Head of caudate nucleus (tissue), 42 donors: ENCODE measurements at places on chromosomes 2 and 18.

DNA sequence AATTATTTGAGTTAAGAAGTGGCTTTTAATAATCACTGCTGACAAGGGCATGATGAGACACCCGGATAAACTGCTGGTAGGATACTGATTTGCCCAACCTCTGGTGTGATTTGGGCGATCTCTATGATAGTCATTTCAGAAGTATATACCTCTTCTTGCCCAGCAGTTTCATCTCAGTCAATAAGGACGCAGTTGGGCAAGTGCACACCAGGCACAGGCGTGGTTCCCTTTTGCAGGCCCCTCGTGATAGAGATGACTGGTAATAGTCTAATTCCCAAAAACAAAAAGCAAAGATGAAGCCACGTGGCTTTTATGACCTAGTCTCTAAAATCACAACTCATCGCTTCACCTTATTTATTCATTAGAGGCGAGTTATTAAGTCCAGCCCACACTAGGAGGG is 246.4 kb downstream of the PRKCE start:
- no peak for DNase-seq

DNA sequence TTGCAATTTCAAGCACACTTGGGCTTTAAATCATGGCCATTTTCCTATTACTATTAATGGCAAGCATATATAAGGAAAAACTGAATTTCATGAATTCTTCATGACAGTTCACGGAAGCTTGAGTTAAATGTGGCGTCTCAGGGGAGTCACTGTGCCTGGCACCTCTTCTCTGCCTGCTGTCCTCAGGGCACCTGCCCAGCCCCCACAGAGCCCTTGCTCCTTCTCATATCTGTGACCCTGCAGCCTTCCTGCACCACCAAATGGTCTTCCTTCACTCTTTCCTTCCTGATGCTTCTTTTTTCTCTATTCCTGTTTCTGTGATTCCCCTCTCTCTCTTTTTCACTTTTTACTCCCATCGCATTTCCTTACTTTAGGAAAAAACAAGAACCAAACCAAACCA is 35.4 kb downstream of the LAMA3 start:
- no peak for DNase-seq

DNA sequence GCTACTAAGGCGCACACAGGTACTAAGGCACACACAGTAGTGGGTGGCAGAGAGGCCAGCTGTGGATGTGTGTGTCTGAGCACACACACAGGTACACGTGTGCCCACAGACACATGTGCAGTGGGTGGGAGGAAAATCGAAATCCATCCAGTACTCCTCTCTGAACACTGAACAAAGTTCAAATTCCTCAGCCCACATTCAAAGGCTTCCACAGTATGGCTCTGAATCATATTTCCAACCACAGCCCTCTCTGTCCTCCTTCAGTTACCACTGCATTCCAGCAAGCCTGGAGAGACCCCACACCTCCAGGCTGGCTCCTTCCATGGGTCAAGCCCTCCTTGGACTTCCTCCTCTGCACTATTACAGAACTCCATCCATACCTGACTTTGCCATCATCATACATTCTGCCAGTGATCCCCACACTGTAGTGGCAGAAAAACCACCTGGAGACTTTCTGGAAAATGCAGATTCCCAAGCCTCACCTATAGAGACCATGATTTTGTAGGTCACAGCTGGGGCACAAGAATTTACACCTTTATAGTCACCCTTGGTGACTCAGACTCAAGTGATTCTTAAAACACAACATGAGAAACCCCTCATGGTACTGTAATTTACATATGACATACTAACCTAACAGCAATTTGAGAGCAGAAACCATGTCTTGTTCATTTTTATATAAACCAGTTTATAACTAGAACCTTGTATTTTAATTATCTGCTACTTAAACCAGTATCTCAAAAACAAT is 31.4 kb downstream of the EPG5 start:
- DNase-seq: no peak

GRCh38 chr2:8584174-8585066 is 97.4 kb upstream of the ID2 start:
- no peak for DNase-seq

- DNase-seq: peak; percentile 66
Observed at GRCh38 chr2:71453404-71454220, at the start of gene DYSF. Gene DYSF (plus strand): TSS chr2:71453561.

- no peak for DNase-seq
Observed at GRCh38 chr18:845152-845819, 33.2 kb upstream of the YES1 start.

- no peak for DNase-seq
Observed at GRCh38 chr2:26718949-26719686, 26.6 kb downstream of the KCNK3 start.

- no peak for DNase-seq
Observed at GRCh38 chr2:215365184-215365658, 53.4 kb downstream of the ATIC start.

DNA sequence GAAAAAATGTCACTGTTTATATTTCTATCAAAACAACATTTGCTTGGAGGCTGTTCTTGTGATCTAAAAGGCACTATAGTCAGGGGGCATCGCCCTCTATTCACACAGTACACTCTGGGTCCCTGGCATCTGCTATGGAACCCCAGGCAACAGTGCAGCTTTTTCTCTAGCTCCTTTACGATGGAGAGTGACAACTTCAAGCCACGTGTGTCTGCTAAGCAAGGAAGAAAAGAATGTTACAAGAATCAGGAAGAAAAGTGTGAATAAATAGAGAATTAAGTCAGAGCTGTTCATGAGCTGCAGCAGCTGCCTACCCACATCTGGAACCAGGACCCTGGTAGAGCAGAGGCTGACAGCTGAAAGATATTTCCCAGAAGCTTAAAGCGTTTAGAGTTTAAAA is 11.2 kb downstream of the RND3 start:
- DNase-seq: no peak

GRCh38 chr2:208386541-208386940 is 20.1 kb upstream of the PTH2R start:
- no peak for DNase-seq

DNA sequence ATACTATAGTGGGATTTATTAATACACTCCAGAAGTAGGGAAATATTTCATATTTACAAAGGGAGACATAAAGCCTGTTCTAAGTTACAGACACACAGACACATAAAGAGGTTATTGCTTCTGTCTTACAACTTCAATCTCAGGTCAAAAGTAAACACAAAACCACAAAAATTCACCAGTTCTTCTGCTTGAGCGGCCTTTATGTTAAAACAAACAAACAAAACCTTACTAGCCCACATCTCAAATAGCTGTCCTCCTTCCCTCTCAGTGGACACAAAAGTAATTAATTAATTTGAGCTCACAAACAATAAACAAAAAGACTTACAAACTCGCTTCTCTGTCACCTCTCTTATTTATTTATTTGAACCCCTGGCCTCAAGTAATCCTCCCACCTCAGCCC is 1.5 kb upstream of the ASNSD1 start:
- DNase-seq: no peak

GRCh38 chr2:165699946-165700345 is 94.1 kb downstream of the GALNT3 start:
- no peak for DNase-seq

DNA sequence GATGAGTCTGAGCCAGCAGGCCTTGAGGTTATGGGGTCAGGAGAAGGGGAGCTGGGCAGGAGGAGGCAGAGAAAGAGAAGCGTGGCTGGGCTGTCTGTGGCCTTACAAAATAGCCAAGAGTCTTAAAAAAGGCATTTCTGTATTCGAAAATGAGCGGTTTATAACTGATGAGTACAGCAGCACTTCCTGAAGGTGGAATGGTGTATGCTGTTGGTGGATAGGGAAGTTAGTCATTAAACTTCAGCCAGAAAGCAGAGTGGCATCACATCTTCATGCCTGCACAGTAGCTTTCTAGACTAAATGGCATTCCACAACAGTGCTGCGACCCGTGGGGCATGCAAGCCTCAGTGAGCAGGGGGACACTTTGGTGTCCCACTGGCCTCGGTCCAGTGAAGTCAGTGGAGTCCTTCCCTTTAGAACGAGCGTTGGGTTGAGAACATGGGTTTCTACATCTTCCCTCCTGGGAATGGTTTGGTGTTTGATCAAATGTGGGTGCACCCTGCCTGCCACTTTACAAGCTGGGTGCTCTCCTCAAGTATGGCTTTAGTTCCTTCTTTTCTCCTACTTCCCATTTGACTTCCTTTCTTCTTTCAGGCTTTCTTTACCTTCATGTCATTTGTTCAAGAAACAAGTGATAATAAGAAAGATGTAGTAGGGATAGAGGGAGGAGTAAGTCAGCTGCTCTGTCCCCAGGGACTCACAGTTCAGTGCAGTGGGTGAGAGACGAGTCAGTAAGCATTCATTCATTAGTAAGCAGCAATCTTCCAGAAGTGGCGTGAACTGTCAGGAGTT is 96.3 kb downstream of the ARMC9 start:
- no peak for DNase-seq

DNA sequence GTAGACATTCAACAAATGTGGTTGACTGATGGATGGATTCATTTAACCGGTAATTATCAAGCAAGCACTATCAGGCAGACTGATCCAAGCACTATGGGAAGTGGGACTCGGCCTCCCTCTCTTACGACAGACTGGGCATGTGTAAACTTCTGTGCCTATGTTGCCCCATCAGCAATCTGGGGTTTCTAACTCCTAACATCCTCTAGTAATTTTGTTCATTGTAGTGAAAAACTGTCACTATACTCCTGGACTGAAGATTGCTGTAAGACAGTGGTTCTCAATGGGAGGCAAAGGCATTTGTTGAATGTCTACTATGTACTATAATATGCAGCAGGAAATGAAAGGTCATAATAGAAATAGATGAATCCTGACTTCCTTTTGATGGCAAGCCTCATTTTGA is 51.2 kb upstream of the CREB1 start:
- no peak for DNase-seq

- DNase-seq: no peak
Observed at GRCh38 chr2:143463719-143464118, 334.5 kb downstream of the ARHGAP15 start.

DNA sequence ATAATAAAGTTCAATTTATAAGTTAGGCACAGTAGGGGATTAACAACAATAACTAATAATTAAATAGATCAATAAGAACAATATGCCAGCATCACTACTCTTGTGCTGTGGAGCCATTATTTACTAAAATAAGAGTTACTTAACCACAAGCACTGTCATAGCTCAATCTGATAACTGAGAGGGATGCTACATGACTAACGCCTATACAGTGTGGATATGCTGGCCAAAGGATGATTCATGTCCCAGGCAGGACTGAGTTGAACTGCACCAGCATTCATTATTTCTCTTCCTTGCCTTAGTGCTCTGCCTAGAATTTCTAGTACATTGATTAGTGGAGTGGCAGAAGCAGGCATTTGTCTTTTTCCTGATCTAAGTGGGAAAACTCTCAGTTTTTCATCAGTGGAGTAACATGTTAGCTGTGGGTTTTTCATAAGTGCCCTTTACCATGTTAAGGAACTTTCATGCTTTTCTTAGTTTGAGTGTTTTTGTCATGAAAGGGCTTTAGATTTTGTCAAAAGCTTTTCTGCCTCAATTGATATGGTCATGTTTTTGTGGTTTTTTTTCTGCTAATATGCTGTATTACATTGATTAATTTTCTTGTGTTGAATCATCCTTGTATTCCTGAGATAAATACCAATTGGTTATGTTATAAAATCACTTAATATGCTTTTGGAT is 21.7 kb downstream of the KIAA1328 start:
- no peak for DNase-seq

GRCh38 chr2:120793682-120794403 is 58.2 kb downstream of the GLI2 start:
- no peak for DNase-seq

DNA sequence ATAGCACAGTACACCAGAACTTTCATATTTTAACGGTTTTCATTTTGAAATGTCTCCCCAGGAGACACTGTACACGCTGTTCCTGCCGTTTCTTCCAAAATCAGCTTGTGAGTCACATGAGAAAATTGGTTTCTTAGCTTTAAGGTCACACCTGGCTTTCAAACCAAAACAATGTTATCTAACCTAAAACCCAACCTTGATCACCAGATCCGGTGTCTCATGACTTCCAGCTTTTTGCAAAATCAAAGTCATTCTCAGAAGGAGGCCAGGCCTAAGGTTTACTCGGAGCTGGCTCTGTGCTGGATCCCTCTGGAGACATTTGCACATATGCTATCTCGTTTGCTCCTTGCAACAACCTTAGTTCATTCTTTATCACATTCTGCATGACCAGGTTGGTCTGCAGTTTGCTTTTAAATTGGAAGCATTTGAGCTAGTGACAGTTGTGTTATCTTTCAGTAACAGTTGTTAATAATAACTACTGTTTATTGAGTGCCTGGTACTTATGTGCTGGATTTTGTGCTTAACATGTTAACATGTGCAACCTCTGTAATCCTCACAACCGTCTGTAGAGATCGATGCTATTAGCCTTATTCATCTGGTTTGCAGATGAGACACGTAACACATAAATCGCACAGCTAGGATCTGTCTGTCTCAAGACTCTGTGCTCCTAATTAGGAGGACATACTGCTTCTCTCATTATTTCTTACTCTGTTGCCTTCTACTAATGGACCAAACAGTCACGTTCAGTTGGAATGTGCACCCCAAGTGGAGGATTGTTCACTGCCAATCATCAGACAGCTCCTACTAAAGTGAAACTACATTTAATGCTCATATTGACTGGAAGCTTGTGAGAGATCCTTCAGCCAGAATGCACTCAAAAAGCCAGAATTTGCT is 105.5 kb downstream of the RNF144A start:
- peak; percentile 54 for DNase-seq

DNA sequence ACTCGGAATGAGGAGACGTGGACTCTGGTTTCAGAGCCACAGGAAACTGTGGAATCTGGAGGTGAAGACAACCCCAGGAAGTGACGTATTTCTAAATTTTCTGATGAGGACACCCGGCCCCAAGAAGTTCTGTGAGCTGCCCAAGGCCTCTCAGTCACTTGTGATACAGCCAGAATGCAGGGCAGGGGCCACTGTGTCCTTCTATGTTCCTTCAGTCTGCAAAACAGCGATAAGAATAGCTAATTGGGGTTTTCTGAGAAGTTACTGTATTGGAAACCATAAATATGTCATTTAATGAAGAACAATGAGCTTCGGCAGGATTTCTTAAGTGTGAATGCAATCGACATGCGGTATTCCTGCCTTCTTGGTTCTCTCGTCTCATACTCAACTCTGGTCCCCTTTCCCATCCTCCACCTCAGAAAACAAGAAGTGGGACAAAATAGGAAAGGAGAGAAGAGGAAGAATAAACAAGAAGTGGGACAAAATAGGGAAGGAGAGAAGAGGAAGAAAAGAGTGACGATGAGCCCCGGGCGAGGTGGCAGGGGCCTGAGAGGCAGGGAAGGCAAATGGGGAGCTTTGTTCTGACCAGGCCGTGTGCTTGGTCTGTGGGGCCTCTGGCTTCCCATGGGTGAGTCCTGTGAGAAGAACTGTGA is 282.0 kb upstream of the REV1 start:
- no peak for DNase-seq

DNA sequence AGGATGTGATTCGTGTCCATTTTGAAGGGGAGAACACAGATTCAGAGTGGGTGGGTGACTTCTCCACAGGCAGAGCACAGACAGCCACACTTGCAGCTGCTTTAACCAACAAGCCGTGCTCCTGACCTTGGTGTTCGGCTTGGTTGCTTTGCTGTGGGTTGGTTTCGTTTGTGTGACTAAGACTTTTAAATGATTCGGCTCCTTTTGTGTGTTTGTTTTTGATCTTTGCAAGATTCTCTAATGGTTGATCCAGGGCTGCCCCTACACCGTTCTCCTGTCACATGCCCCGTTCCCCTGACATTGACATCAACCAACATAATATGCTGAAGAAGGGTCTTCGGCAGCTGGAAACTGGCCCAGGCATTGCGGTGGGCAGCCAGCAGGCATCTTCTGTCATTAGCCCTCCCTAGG is 95.9 kb upstream of the MBOAT2 start:
- DNase-seq: no peak
